Osteocyte (in vitro differentiated cells): ENCODE measurements at places on chromosomes 2 and 18.

DNA sequence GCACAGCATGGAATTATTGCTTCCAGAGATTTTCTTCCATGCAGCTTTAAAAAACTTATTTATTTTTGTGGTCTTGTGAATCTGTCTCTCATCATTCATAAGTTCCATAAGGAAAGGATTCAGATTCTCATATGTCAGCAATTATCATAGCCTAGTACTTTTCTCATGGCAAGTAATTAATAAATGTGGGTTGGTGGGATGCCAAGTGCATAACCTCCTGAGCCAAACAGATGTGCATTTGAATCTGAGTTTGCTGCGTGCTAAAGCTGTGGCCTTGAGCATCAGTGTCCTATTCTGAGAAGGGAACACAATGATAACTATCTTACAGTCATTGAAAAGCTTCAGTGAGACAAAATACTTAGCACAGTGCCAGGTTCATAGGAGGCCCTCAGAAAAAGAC, 331.9 kb downstream of the PDE11A start:
- H3K4me1 ChIP-seq = no peaks in the 10 kb centered on the region
- H3K27me3 ChIP-seq = peaks cover 13% of the 10 kb centered on the region
- DNase-seq = no peak
- no peak overlapping the region for H3K27ac ChIP-seq

- no peak overlapping the region for H3K27ac ChIP-seq
- peaks cover 49% of the 10 kb centered on the region for H3K36me3 ChIP-seq
- no peak overlapping the region for H3K4me3 ChIP-seq
- H3K4me1 ChIP-seq = no peaks in the 10 kb centered on the region
Observed at GRCh38 chr2:47822518-47822917, 39.6 kb downstream of the MSH6 start.

DNA sequence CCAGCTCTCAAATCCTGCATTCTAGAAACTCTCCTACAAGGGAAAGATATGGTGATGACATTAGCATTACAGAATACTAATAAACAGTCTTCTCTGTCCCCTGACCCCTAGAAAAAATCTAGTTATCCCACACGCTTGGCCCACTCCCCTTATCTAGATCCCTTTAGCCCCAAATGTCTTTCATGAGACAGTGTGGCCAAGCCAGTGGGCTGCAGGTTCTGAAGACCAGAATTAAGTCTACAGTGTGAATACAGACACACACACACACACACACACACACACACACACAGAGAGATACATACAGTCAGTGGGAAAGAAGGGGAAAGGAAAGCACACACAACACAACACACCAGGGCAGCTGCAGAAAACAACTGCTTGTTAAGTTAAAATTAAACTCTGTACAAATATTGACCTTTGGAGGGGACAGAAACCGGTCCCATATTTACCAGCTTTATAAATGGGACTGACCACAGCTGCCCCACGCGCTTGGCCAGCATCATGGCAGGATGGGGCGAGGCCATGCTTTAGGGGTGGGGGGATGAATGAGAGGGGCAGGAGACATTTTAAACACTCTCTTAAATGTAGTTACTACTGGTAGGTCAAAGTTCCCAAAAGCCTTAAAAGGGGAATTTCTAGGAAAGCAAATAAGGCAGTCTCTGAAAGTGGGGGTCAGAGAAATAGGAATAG, 49.1 kb downstream of the NHEJ1 start:
- DNase-seq = no peak
- no peak overlapping the region for H3K4me3 ChIP-seq
- H3K4me1 ChIP-seq = no peaks in the 10 kb centered on the region
- H3K27ac ChIP-seq = no peak overlapping the region
- no peaks in the 10 kb centered on the region for H3K27me3 ChIP-seq

DNA sequence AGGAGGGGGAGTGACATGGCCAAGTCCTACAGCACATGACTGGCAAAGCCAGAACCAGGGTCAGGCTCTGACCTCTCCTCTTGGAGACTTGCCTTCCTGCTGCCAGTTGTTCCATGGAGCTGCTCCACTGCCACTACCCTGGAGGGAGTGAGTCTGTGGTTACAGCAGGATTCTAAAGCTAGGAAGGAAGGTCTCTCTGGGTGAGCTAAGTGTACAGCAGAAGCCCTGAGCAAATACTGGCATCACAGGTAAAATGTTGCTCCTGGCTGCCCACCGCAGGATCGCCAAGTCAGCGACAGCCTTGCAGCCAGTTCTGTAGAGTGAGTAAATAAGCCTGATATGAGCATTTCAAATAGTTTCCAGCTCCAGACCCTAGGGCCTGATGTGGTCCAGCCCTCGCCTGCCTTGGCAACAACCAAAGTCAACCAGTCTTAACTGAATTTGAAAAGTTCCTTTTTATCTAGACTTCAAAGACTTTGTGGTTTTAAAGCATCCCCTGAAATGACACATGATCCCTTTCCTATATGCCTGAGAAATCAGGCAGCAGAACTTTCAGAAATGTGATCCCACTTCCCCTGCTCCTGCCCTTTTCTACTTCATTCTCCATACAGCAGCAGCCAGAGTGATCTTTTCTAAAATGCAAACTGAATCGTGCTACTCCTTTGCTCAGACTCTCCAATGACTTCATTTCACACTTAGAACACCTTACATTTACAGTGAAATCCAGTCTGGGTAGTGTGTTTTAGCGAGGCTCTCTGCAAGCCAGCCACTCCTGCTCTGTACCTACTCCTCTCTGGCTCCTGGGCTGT, 114.3 kb downstream of the MGAT5 start:
- DNase-seq = no peak
- H3K36me3 ChIP-seq = no peaks in the 10 kb centered on the region
- peaks cover 17% of the 10 kb centered on the region for H3K4me1 ChIP-seq
- H3K4me3 ChIP-seq = no peak overlapping the region

DNA sequence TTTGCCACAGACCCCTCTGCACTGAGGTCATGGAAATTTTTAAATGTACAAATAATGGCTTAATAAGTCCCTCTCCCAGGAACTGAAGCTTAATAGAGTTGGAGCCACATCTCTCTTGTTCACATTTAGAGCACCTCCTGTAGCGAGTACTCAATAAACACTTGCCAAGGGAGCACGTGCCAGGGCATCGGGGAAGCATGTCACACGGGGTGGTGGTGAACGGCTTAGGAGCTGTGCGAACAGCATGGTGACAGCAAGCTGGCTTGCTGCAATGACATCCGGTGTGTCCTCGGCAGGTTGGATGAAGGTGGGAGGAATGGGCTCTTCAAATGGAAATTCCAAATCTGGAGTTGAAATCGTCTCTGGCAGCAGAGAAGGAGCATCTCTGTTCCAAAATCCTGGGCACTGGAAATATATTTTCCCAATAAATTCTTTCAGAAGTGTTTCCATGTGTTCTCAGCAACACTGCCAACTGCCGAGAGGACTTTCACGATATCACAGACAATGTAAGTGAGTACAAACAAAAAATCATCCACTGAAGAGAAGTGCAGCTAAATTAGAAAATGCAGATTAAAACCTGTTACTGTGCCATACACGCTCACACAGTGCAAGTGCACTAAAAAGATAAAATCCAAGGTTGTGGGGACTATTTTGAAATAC, 74.1 kb downstream of the GALR1 start:
- no peak overlapping the region for H3K4me3 ChIP-seq
- no peaks in the 10 kb centered on the region for H3K4me1 ChIP-seq
- no peaks in the 10 kb centered on the region for H3K27me3 ChIP-seq
- DNase-seq = no peak
- no peaks in the 10 kb centered on the region for H3K36me3 ChIP-seq

GRCh38 chr2:2689306-2689705, 358.2 kb upstream of the MYT1L start:
- DNase-seq = no peak
- no peaks in the 10 kb centered on the region for H3K27me3 ChIP-seq
- H3K27ac ChIP-seq = no peak overlapping the region
- H3K36me3 ChIP-seq = no peaks in the 10 kb centered on the region
- no peak overlapping the region for H3K4me3 ChIP-seq
- H3K4me1 ChIP-seq = no peaks in the 10 kb centered on the region
